Activated CD4-positive, alpha-beta T cell treated with anti-CD3 and anti-CD28 coated beads, Interleukin-2, amount 10 ng/mL, durations not matched to agents 7 days and 5 days (primary cell): ENCODE measurements at places on chromosomes 6 and 20. TPM values are rescaled to one million over a fixed set of nuclear protein-coding genes. Genes with fewer than 3 reads are reported as not detected.

Gene LIME1
- total RNA-seq, result 253 TPM

- DNase-seq, result no peak
Observed at GRCh38 chr6:30727920-30728553, 7.9 kb downstream of the TUBB start.

Gene ZBTB46
- total RNA-seq, result not detected

- no peak for DNase-seq
Observed at GRCh38 chr6:91094806-91095475, 508.1 kb upstream of the MAP3K7 start.

Gene HLA-DQB1
- 24.1 TPM for total RNA-seq

Gene FAM209B
- 0.89 TPM for total RNA-seq

Gene LRFN2
- 0.25 TPM for total RNA-seq

DNA sequence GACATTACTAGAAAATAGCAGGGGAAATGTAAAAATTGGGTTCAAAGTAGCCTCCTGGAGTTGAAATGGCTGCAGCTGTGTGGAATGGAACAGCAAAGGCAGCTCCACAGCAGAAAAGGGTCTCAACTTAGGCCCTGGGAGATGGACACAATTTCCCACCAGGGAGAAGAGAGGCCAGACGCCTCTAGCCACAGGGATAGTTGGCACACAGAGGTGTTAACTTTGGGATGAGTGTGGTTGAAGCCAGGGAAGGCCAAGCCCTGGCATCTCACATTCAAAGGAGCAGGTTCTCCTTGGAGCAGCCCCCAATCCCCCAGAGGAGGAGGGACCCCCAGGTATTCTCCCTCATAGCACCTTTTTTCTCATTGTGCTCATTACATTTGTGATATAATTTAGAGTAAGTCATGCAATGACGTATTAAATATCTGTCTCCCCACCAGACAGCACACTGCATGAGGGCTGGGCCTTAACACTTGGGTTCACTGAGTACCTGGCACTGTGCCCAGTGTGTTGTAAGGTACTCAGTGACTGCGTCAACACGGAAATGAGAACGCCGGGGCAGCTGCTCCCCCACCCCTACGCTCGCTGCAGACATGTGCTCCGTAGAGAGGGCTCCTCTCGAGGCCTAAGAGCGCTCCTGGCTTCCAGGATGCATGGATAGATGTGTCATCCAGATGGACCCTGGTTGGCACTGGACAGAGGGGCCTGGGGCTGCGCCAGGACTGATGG lies 76.0 kb upstream of the CD93 start:
- no peak for DNase-seq
